ENCODE measurements at places on chromosomes 1 and 21.

GRCh38 chr1:240666568-240667198 is 54.7 kb upstream of the GREM2 start:
- no peak for DNase-seq

DNA sequence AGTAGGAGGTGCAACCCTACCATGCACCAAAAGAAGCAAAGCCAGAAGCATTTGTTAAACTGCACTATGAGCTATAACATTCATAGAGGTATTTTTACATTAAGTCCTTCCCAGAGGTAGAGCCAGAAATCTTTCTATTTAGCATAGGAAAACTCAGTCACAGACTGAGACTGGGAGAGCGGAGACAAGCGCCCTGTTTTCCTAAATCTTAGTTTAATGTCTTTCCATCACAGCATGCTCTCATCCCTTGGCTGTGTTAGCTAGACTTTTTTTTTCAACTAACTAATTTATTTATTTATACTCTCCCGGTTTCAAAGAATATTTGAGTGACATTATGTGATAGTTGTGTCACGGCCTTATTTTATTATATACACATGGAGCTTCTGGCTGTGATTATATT is 304.1 kb downstream of the LMX1A start:
- DNase-seq, result no peak

GRCh38 chr1:221907166-221907932 is 165.5 kb upstream of the DUSP10 start:
- no peak for DNase-seq

DNA sequence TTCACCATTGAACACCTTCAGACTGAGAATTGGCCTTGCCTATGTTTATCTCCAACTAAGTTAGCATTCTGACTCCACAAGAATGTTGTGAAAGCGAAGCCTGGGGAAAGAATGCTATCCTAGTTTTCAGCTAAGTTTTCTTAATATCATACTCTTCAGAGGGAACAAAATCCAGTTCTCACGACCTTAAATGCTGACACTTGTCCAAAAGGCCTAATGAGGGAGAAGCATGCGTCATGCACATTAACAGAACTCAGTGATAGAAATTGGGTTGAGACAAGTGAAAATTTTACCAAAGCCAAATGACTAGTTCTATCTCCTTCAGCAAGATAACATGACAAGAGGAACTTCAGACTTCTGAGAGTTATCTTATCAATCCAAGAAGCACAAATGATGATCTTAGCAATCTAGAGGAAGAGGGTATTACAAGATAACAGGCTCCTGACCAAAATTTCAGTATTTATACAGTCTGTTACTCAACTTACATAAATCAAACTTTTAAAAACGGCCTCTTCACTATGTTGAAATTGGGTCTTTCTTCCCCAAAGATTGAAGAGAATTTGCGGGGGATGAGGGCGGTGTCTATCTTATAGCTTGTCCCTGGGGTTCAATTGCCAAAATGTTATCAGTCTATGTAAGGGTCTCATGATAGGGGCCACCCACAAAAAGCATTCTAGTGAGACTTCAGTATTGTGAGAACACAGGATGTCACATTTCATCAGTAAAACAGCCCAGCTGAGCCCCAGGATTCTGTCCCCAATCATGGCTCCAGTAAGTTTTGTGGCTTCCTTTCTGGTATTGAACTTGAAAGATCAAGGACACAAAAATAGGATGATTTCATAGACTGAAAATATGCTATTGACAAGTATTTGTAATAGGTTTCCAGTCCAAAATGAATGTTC is 26.5 kb upstream of the SLC45A3 start:
- no peak for DNase-seq

DNA sequence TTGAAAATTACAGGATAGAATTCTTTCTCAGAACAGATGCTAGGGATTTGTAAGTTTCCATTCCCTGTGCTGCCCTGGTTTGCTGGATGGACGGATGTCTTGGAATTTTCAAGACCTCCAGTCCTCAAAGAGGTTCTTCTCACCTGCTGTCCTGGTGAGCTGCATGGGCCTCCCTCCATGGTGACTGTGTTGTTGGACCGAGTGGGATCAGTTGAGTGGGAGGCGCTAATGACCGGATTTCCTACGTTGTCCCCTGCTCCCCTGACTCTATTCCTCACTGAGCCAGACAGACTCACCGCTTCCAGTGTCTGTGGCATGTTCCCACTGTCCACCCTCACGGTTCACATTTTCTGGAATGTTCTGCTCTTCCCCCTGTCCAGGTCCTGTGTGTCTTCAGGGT is 229.8 kb downstream of the CAMTA1 start:
- DNase-seq, result no peak

GRCh38 chr1:156809281-156809680 is 7.4 kb downstream of the SH2D2A start:
- no peak for DNase-seq

DNA sequence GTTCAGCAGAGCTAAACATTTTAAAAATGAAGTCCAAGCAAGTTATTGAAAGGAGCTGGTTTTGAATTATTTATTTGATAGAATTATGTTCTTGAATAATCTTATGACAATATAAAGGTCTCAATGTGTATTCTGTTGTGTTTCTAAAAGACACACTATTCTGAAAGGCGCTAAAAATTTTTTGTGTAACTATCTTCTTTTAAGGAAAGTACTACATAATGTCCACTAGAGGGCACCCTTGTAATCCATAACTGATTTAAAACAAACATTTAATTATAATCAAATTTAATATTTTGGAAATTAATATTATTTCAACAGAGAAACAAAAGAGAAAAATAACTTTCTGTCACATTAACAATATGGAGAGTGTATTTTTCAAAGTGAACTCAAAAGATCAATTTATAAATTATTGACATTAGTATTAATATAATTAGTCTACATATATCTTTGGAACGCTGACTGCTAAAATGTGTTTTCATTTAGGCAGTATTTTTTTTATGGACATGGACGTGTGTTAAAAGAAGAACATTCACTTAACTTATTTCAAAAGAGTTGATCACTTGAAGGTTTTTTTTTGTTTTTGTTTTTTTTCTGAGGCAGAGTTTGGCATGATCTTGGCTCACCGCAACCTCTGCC is 248.4 kb downstream of the DENND1B start:
- DNase-seq, result peak; percentile 29

DNA sequence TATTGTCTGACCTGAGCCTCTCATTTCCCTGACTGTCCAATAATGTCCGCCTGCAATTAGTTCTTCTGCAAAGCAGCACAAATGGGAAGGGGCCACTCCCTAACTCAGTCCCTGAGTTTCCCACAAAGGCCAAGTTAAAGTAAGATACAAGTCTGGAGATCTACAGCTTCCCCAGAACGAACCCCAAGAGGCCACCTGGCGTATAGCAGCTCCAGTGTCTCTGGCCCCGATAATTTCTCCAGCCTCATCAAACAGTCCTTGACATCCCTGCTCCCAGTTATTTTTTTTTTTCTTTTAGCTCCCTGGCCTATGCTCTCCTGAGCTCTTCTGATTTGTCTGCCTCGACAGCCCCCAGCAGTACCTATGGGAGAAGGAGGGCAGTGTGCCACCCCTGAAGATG is 8.1 kb upstream of the ACKR1 start:
- peak; percentile 8 for DNase-seq

DNA sequence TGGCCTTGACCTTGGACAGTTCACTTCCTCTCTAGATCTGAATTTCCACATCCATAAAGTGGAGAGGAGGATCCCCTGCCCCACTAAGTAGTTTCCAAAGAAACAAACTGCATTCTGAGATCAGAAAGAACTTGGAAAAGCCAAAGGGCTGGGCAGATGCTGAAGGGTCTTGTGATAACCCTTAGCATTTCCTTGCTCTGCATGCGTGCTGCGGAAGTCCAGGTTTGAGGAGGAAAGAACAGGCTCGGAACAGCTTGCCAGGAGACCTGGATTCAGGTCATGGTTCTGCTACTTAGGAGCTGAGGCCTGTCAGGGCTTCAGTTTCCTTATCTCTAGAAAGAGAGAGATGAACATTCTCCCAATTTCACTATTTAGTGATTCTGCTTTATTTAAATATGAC is 27.2 kb downstream of the IGFN1 start:
- no peak for DNase-seq

GRCh38 chr21:32132409-32132808 is 146.4 kb downstream of the MIS18A start:
- no peak for DNase-seq

DNA sequence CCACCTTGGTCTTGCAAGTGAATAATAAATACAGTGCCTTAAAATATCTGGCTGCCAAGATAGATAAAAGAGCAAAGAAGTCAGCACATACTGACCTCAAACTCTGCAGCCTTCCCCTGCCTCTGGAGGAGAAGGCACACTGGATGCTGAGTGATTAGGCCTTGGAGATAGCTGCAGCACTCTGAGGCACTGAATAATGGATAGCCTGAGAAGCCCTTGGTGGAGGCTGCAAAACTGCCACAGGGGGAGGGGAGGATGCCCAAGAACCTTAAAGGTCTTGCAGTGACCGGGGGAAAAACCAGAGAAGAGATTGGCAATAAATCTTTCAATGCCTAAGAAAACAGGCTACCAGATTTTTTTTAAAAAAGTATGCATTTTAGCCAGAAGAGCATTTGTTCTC is 167.4 kb upstream of the PRMT6 start:
- DNase-seq, result no peak

GRCh38 chr1:206843626-206844025 is 21.8 kb upstream of the IL20 start:
- no peak for DNase-seq

DNA sequence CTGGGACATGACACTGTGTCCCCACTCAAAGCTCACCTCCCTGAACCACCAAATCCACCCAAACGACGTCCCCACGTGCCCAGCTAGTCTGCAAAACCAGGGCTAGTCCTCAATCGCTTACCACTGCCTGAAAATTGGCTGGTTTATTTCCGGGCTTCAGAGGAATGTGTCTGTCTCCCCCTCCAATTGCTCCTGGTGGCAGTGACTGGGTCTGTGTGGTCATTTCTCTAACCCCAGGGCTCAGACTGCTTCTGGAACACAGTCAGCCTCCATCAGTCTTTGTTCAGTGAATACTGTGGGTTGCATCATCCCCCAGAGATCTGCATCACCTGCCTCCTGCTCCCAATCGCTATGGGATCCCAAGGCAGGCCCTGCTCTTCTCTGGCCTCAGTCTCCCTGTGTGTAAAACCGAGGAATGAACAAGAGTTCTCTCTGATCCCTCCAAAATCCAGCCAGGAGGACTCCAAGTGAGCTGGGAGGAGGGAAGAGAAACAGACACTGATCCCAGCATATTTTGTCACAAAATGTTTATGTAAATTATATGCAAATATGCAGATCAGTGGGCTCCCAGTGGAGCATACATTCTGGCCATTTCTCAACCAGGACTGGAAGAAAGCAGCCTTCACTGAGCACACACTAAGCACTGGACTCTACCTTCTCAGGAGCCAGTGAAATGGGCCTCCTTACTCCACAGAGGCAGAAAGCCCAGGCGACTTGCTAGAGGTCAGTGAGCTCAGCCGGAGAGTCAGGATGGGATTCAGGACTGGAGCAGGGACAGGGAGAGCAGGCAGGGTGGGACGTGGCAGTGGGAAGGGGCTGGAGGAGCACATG is 20.9 kb downstream of the SDC3 start:
- peak; percentile 52 for DNase-seq

DNA sequence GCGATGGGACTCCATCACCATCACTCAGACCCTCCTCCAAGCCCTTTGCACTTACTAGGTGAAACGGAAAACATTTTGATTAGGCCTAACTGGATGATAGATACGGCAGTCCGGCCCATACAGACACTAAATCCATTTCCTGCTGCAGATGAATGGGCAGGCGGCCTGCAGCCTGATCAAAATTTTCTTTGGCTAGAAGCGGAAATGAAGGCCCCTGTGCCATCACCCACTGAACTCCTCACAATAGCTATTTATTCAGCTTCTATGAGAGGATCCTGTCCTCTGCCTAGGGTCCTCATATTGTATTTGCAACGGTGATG is 200.5 kb downstream of the OMA1 start:
- no peak for DNase-seq

DNA sequence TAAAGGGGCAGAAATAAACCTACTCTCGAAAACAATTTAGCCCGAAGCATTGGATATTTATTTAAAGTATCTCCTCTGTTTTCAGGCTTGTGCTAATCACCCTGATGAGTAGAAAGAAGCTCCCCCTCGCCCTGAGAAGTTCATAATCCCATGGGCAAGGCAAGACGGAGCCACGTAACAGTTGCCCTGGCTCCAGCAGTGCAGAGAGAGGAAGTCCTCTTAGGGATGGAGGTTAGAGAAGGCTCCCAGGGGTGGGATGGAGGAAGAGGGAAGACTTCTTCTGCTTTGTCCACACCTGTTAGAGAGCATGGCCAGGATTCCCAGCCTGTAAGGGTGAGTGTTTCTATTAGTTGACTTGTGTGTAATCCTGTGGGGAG is 3.4 kb upstream of the GPR25 start:
- DNase-seq, result no peak

- peak; percentile 38 for DNase-seq
Measured at GRCh38 chr1:66723985-66724384, 28.3 kb upstream of the DYNLT5 start.

DNA sequence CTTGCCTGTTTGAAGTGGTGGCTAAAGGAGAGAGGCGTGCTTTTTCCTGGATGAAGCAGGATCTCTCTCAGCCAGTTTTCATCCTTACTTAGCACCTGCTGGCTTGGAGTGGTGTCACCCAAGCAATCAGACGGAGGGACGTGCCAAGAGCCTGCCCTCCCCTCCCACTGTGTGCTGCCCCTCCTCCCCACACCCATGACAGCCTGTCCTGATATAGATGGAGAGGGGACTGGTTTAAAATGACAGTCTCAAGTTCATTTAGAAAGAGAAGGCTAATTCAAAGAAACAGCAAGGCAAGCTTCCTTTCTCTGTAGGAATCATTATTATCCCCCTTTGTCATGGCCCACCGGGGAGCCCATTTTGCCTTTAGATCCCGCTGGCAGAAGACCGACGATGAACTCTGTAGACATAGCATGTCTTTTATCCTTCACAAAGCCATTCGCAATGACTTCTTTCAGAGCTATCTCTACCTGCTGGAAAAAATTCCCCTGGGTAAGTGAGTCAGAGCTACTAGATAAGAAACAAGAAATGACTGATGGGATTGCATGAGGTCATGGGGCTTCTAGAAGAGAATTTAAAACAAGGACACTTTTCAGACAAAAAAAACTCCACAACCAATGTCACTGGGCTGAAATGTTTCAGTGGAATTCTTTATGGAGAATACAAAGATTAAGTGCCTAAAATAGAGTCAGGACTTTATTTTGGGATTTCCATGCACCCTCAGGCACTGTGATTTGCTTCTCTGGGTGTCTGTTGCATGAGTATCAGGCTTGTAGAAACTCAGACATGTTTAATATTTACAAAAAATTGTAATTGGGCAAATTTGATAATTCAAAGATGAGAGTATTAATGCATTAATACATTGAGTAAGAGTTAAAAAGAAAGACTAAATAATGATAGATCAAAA is at the start of gene NTMT2:
Gene NTMT2, plus strand, starts transcription at position 190 of the 907 bp plus-strand sequence. Its CDS starts 149 bp downstream, at position 339.
- peak; percentile 8 for DNase-seq

Measured in iris pigment epithelial cell (primary cell).